ENCODE measurements at places on chromosomes 11 and 22.

- no peak for DNase-seq
Measured at GRCh38 chr22:32331918-32332725, 25.5 kb upstream of the RFPL3 start.

- DNase-seq: no peak
Measured at GRCh38 chr11:45262900-45263299, 23.2 kb downstream of the SYT13 start.

- no peak for DNase-seq
Measured at GRCh38 chr11:117337076-117337475, 9.4 kb downstream of the CEP164 start.

DNA sequence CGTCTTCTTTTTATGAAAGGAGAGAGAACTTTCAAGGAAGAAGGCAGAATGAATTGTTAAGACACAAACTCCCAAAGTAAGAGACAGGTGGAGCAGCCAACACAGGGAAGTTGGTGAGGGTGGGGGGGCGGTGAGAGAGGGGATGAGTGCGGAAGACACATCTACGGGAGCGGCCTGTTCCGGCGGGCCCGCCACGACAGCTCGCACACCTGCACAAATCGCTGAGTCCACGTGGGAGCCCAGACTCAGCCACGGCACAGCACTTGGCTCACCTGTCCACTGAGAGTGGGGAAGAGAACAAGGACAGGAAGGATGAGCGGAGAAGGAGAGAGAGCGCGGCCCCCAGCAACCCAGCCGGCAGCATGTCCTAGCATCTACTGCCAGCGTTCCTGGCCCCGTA is 331.1 kb downstream of the CADM1 start:
- no peak for DNase-seq

- DNase-seq: peak; percentile 20
Measured at GRCh38 chr11:35615921-35616900, 2.0 kb upstream of the FJX1 start.

GRCh38 chr22:21641417-21641788 is 699 bp upstream of the SDF2L1 start:
- peak; percentile 71 for DNase-seq

- DNase-seq: no peak
Measured at GRCh38 chr22:42934338-42934737, 77.3 kb upstream of the ARFGAP3 start.

DNA sequence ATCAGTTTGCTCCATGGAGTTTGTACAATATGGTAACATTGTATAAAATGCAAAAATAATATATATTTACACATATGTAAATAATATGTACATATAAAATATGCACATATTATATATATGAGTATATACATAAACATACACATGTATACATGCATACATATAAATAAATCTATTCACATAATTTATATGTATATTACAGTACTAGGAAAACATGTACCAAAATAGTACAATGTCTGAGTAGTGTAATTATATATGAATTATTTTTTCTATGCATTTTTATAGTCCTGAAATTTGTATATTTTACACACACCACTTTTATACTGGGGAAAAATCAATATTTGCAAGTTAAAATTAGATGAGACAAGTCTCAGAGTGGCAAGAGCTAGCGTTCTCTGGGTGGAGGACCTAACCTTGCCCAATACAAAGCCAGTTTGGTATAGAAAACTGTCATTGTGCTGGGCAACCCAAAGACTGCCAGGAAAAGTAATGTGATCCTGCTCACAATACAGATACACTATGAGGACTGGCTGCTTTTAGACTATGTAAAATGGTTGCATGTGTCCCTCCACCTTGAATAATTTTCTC is 889.4 kb downstream of the LRRC4C start:
- no peak for DNase-seq

DNA sequence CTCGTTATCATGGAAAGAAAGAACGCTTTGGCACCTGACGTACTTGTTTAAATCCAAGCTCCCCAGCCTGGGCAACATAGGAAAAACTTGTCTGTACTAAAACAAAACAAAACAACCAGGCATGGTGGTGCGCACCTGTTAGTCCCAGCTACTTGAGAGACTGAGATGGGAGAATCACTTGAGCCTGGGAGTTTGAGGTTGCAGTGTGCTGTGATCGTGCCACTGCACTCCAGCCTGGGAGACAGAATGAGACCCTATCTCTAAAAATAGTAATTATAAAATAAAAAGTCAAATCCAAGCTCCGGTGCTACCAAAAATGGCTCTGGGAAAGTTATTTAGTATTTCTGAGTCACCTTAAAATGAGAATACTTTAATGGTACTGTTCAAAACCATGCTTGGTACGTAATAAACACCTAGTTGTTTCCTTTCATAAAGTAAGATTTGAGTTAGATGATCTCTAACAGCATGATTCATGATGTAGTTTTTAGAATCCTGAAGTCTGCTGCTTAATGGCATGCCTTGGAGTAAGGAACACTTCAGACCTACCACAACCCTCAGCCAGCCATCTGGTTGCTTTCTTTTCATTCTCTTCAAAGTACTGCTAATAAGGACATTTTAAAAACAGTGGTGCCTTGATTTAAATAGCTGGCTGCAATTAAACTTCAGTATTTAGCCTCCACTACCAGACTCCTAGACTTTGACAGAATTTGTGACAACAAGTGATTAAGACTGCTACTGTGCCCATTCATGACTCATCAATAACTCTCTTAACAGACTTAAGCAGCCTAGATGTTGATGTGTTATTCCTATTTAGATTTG is 8.4 kb downstream of the PPME1 start:
- no peak for DNase-seq

DNA sequence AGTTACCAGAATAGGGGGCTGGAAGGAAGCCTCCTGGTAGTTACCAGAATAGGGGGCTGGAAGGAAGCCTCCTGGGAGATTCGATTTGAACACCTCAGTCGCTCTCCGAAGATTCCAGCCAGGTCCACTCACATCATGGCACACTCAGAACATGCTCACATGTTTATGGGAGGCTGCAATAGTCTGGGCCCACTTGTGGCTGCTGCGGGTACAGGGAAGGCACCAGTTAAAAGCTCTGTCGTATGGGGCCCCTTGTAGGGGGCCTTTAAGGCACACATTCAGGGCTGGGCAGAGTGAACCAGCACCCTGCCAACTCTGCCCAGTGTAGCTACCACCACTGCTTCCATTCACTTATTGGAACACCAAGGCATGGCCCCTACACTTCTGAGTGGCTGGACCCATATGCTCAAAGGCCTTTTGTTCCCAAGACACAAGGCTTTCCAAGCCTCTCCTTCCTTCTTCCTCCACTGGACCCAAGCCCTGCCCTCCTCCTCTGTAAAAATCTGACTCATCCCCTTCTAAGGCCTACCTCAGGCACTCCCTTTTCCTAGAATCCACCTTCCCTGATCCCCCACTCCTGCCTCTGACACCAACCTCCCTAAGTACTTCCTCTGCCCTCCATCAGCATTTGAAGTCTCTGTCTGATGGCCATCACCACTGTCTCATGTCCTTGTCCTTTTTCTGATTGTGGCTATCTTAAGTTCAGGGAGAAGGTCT is 28.0 kb downstream of the USP35 start:
- no peak for DNase-seq

DNA sequence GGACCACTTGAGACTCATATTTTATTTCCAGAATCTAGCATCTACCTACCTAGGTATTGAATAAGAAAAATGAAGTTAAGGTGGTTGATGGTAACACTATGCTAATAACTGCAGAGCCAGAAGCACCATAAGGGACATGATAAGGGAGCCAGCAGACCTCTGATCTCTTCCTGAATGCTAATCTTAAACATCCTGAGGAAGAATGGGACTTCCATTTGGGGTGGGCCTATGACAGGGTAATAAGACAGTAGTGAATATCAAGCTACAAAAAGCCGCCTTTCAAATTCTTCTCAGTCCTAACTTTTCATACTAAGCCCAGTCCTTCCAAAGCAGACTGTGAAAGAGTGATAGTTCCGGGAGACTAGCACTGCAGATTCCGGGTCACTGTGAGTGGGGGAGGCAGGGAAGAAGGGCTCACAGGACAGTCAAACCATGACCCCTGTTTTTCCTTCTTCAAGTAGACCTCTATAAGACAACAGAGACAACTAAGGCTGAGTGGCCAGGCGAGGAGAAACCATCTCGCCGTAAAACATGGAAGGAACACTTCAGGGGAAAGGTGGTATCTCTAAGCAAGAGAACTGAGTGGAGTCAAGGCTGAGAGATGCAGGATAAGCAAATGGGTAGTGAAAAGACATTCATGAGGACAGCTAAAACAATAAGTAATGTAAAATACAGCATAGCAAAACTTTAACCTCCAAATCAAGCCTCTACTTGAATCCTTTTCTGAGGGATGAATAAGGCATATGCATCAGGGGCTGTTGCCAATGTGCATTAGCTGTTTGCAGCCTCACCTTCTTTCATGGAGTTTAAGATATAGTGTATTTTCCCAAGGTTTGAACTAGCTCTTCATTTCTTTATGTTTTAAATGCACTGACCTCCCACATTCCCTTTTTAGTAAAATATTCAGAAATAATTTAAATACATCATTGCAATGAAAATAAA is 2.1 kb downstream of the HBB start:
- no peak for DNase-seq

DNA sequence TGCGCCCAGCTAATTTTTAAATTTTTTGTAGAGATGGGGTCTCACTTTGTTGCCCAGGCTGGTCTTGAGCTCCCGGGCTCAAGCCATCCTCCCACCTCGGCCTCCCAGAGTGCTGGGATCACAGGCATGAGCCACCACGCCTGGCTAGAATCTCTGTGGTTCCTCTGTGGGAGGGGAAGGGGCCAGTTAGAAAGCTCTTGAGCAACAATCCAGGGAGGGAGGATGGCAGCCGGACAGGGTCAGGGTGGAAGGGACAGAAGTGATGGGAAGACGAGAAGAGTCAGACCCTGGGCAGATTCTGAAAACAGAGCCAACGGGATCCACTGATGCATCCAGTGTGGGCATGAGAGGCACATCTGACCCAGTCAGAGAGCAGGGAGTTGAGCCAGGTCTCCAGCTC is 38.9 kb upstream of the MN1 start:
- no peak for DNase-seq

DNA sequence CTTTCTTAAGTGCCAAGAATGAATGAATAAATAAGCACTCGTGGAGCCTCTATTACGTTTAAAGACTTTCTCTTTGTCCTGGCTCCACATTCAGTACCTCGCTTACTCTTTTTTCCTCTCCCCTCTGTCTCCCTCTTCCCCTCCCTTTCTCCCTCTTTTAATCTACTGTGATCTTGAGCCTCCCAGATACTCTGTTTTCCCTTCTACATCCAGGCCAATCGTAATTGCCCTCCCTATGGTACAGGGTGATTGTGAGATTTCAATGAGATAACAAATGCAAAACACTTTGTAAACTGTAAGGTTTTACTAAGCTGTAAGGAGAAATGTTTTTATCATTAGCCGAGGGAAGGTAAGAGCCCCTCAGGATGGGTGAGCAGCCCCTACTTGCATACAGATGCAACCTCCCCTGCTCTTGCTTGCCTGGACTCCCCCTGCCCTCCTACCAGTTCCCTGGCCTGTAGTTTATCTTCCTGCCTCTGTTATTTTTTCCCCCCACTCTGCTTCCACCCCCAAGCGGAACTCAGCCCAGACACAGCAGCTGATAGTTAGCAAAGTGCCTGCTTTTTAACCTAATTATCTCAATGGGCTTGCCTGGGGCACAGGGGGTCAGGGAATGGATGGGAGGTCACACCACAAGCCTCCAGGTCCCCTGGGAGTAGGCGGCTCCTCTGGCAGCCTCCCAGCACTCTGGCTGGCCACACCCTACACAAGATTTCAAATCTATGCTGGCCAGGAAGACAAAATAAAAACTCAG is 76.9 kb upstream of the CADM1 start:
- DNase-seq: no peak

GRCh38 chr11:22497474-22497873 is 128.1 kb downstream of the FANCF start:
- DNase-seq: no peak

DNA sequence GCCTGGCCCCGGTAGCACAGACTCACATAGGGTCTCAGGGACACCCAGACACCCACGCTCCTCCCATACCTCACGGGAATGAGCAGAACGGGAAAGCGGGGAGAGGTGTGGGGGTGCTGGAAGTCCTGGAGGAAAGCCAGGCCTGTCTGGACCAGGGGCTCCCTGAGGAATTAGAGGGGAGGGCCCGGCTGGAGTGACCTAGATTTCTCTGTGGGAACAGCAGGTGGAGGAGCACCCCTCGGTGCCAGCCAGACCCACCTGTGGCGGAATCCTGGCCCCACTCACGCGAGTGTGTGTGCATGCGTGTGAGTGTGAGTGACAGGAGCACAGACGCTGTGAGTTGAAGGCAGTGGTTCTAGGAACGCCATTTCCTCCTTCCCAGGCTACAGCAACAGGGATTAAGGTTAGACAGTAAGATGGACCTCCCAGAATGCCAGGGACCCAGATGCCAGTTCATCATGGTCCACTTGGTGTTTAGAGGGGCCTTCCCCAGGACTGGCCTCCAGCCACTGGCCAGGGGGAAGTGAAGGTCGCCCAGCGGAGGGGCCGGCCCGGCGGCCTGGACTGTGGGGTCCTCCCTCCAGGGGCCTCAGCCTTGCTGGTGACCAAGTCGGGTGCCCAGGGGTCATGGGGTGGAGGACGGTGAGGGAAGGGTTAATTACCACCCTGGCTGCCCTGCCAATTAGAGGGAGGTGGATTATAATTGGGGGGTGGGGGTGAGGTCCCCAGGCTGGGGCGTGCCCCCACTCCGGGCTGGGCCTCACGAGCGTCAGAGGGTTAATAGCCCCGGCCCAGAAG is 1.0 kb downstream of the PKP3 start:
- DNase-seq: no peak

DNA sequence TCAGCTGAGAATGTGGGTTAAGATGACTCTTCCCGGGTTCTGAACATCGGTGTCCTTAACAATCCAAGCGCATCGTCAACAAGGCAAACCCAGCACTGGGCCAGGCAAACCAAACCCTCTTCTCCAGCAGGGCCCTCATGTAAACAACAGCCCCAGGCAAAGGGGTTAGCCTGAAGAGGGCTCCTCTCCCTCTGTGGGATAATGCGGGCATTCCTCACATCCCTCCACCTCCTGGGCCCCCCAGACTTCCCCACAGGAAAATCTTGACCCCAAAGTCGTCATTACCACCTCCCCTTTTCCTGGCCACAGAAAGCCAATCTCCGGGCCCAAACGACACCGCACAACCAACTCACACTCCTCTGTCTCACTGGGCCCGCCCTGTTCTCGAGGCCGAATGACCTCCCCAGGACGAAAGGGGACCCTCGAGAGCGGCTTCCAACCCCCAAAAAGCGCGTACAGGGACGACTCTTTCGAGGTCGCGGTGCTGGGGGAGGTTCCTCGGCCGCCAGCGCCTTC is 566 bp downstream of the DDB1 start:
- no peak for DNase-seq

DNA sequence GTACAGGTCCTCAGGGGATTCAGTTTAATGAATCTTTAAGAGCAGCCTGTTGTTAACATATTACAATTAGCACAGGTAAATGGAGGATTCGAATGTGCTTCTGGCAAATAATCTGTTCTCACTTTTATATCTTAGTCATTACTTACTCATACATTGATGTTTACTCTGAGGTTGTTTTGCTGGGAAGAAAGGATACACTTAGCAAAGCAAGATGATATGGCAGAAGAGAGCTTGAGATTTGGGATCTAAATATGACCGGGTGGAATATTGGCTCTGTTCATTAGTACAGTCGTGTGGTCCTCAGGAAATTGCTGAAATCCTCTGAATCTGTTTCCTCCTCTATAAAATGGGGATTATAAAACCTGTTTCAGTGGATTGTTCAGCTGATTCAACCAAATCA is 59.7 kb downstream of the SPON1 start:
- DNase-seq: no peak

GRCh38 chr11:35174666-35175065 is 35.7 kb downstream of the CD44 start:
- no peak for DNase-seq

- DNase-seq: no peak
Measured at GRCh38 chr11:47413351-47413750, 5.0 kb downstream of the SLC39A13 start.

GRCh38 chr11:57294225-57295131 is 30.3 kb downstream of the TNKS1BP1 start:
- no peak for DNase-seq

All from Caco-2 (cell line).